ENCODE measurements at places on chromosomes 2 and 18.

DNA sequence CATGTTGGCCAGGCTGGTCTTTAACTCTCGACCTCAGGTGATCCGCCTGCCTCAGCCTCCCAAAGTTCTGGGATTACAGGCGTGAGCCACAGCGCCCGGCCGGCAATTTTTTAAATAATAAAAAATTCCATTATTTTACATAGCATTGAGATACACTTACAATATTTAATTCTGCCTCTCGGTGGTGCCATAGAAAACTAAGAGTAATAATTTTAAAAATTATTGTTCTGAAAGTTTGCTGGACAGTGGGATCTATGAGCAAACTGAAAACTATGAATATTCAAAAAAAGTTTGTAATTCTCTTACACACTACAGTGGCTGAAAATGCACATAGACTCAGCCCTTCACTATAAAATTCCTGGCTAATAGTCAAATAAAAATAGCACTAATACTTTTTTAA, 90.9 kb upstream of the STON1 start:
- no peak for DNase-seq

DNA sequence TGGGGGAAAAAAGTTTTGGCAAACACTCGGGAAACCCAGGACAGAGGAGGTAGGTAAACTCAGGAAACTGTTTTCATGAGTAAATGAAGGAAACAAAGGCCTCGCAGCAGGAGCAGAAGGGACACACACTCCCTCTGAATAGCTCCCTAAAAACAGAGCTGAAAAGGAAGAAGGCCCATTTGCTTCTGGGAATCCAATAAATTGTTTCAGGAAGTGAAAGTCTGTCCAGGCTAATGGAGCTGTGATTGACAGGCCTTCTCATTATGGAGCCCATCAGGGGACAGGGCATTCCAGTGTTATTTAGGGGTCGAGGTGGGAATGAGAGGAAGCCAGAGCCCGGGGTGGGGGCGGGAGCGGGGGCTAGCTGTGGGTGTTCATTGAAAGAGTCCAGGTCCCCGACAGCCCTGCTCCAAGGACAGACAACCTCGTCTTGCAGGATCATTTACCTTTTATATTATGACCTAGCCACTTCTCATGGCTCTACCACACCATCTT, 81.2 kb downstream of the GBX2 start:
- no peak for DNase-seq

DNA sequence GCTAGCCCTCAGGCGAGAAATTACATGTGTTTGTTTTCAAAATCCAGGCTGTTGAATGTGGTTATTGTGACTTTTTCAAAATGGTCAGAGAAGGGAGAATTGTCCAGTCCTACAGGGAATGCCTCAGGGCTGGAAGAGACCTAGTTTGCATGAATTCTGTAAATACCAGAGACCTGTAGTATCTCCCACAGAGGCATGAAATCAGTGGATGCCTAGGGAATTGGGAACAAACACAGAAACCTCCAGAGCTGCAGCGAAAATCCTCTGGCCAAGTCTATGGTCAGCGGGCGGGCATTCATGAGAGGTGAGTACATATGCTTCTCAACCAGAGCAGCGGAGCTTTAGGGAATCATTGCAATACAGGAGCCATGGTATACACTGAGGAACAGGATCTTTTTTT, 1596.5 kb upstream of the NXPH2 start:
- no peak for DNase-seq

GRCh38 chr2:159497256-159497655, 119.1 kb downstream of the BAZ2B start:
- DNase-seq = peak; percentile 9

- DNase-seq = no peak
Measured at GRCh38 chr18:58900015-58900649, 35.5 kb downstream of the ZNF532 start.

GRCh38 chr2:121479882-121480522, 50.7 kb upstream of the RNU4ATAC start:
- peak; percentile 71 for DNase-seq

GRCh38 chr2:19362755-19363473, 4.5 kb upstream of the OSR1 start:
- peak; percentile 77 for DNase-seq

- DNase-seq = no peak
Measured at GRCh38 chr2:233342301-233342700, 12.0 kb upstream of the DGKD start.

- DNase-seq = peak; percentile 48
Measured at GRCh38 chr2:47404356-47404755, 1.4 kb downstream of the MSH2 start.

DNA sequence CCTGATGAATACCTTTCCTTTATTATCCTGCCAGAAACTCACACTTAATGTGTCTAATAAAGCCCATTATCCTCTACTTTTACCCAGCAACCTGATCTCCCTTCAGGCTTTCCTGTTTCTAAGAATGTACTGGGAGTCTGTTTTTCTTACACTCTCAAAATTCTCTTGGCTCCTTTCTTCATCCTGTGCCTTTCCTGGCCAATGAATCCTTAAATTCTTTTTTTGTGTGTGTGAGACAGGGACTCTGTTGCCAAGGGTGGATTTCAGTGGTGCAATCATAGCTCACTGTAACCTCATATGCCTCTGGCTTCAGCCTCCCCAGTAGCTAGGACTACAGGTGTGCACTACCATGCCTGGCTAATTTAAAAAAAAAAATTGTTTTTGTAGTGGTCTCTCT, 72.7 kb downstream of the MAP2 start:
- no peak for DNase-seq

DNA sequence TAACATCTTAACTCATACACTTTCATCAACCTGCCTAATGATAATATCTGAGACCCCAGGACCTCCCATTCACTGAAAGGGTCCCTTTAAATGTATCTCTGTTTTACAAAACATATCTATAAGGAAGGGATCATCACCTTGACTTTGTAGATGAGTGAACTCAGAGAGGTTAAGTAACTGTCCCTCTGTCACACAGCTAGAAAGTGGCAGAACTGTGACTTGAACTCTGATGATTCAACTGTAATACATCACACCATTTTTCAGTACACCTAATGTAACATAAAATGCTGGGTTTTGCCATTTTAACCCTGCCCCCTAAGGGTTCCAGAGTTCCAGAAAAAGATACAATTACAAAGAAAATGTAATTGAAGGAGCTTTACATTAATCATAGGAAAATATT, 234.6 kb downstream of the ZEB2 start:
- no peak for DNase-seq

DNA sequence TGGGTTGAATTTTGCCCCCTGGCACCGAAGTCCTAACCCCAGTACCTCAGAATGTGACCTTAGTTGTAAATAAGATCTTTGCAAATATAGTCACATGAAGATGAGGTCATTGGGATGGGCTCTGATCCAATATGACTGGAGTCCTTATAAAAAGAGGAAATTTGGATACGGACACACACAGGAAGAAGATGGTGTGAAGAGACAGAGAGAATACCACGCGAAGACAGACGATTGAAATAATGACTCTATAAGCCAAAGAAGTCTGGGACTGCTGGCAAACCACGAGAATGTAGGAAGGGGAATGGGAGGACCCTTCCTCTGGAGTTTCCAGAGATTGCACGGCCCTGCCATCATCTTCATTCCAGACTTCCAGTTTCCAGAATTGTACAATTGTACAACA, 98.6 kb downstream of the CPO start:
- no peak for DNase-seq

DNA sequence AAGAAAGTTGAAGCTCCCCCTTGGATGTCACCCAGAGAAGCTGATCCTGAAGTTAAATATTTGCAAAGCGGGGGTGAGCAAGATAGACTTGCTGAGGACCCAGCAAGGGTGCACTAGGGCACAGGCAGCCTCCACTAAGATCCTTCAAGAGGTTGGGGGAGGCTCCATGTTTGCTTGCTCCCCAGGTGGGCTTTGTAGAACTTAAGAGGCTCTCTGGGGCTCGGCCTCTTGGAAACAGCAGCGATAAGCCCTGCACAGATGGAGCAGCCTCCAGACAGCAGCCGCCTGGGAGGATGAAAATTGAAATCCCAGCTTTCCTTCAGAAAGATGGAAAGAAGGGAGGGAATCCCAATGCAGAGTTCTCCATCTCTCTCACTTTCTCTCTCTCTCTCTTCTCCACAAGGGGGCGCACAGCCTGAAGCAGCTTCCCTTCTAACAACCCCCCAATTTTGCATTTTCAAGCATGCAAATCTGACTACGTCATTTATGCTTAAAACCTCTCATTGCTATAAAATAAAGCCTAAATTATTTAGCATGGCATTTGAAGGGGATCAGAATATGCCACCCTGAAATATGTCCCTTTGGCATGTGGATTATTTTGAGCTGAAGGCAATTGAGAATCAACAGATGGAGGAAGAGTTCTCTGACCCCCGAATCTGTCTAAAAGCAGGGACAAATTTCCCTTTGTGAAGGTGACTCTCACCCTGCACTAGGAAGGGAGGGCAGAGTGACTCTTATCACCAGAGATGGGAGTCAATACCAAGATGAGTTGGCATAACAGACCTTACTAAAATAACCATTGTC, 185.7 kb upstream of the KLHL29 start:
- DNase-seq = no peak

- no peak for DNase-seq
Measured at GRCh38 chr2:216652566-216652965, 19.3 kb downstream of the IGFBP2 start.

DNA sequence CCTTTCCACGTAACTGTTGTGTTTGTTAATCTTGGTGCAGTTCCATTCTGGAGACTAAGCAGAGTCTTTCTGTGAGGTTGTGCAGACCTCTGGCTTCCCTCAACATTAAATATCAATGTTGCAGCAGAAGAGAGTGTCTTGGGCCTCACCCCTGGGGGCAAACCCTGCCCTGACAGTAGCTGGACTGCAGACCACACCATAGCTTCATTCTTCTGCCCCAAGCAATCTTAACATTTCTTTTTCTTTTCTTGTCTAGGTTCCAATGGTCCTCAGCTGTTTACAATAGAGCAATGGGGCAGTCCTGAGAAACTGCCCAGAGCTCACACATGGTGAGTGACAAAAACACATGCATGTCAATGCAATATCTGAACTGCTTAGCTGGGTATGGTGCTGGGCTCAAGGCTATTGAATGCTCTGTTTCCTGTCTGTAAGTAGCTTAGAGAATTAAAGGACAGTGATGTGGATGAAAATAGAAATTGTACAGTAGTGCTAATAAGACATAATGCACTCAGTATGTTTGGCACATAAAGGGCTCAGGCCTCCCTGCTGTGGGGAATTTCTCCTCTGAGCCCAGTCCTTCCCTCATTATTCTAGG, 237.6 kb downstream of the ALPK2 start:
- DNase-seq = no peak

DNA sequence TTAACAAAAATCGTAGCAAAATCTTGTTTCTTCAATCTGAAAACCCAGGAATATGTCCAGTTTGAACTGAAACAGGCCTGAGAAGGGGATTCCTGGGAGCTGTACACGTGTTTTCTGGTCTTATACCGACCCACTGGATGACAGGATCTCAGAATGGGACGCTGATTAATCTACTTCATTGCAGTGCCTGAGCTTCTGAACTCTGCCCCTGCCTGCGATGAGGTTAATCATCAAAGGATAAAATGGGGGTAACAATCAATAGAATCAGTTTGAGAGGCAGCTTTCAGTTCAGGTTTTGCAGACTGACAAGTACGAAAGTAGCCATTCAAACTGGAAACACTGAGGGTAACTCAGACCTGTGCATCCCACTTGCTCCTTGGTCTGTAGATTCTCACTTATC, 273.9 kb upstream of the REV1 start:
- no peak for DNase-seq

DNA sequence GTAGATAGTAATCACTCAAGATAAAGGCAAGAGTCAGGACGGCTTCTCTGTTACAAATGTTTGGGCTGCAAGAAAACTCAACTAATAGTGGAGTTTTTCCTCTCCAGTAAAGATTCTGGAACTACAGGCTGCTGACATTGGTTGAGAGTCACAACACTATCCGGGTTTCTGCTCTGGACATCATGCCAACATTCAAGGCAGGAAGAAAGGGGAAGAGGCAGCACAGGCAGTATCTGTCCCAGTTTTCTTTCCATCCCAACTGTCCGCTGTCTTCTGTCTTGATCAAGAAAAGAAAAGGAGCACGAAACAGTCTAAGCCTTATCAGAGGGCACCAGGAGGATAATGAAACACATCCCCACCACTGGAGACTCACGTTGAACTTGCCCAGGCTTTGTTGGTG, 132.1 kb downstream of the MAIP1 start:
- no peak for DNase-seq

DNA sequence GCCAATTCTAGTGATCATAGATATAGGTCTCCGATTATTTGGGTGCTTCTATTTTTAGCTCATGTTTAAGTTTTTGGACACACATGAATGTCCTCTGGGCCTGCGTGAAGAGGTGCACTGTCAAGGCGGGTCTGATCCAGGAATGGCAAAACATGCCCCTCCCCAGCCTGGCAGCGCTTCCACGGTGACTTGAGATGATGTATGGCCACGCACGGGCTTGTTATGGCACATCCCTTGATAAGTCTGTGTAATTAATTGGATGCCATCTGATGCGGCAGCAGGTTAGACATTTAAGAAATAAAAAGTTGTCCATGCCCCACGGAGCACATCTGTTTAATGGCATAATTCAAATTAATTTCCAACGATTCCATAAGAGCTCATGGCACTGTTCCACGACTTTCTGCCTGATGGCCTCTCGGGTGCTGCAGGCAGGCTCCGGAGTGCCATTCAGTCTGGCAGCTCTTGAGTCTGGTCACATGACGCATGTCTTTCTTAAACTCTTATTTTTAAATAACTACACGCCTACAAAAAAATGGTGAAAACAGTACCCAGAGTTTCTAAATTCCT, 151.4 kb downstream of the ACKR3 start:
- DNase-seq = no peak

DNA sequence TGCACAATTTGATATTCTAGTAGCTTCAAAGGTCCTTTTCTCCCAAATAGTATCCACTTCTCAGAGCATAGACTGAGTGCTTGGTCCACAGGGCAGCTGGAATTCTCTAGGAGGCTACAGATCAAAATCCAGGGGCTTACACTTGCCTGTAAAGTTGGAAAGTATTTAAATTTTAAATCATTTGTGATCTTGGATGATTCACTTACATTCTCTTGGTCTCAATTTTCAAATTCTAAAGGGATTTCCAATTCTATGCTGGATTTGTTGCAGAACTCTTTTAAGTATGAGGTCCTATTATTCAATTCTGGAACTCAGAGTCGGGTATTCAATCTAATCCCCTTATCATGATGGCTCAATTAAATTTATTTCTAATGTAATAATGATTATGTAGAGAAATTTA, 492.3 kb downstream of the NYAP2 start:
- no peak for DNase-seq

GRCh38 chr18:63402246-63403162, 19.8 kb downstream of the VPS4B start:
- DNase-seq = peak; percentile 52

GRCh38 chr2:134218930-134219658, 34.8 kb upstream of the MGAT5 start:
- DNase-seq = peak; percentile 33

DNA sequence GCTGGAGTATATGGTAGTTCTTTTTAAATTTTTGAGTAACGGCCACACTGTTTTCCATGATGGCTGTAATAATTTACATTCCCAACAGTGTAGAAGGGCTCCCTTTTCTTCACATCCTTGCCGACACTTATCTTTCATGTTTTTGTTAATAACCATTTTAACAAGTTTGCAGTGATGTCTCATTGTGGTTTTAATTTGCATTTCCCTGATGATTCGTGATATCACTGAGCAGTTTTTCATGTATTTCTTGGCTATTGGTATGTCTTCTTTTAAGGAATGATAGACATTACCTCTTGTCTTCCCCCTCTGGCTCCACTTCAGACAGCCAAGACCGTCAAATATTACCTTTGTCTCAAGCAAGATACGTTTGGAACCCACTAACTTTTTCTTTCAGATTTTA, 371.1 kb upstream of the NRP2 start:
- no peak for DNase-seq

Measured in large intestine (tissue), 12 donors.